ENCODE measurements at places on chromosomes 6 and 20.

- DNase-seq: no peak
Measured at GRCh38 chr20:44467289-44467883, 8.3 kb upstream of the TTPAL start.

DNA sequence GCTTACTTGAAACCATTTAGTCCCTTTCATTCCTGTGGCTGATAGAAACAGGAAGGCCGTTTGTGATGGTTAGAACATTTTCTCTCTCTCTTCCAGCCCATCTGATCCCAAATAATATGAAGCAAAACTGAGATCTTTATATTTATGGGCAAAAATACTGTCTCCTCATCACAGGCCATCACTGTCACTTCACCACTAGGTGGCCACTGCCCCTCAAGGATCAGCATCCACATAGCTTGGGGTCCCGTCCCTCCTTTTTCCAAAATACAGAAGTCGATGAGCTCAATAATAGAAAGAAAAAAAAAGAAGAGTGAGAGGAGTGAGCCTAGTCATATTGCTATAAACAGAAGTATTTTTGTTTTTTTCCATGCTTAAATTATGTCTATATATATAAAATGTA lies 46.4 kb upstream of the LAMP5 start:
- DNase-seq: no peak

DNA sequence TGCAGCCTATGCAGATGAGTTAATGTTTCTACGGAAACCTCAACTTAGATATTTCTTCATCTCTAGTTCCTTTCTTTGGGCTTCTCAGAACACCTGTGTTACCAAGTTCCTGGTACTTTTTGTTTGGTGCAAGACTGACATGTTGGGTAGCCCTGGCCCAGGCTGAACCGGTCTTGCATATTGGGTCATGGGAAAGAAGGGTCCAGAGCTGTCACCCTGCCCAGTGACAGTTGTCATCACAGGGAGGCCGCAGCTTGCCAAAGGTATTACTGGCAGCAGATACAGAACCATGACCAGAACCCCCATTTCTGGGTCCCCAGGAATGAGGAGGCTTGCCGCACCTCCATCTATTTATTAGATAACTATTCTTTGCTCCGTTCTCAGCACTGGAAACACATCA lies 40.2 kb downstream of the PDYN start:
- no peak for DNase-seq

GRCh38 chr20:61896058-61896961 lies 169.4 kb downstream of the TAF4 start:
- DNase-seq: no peak

DNA sequence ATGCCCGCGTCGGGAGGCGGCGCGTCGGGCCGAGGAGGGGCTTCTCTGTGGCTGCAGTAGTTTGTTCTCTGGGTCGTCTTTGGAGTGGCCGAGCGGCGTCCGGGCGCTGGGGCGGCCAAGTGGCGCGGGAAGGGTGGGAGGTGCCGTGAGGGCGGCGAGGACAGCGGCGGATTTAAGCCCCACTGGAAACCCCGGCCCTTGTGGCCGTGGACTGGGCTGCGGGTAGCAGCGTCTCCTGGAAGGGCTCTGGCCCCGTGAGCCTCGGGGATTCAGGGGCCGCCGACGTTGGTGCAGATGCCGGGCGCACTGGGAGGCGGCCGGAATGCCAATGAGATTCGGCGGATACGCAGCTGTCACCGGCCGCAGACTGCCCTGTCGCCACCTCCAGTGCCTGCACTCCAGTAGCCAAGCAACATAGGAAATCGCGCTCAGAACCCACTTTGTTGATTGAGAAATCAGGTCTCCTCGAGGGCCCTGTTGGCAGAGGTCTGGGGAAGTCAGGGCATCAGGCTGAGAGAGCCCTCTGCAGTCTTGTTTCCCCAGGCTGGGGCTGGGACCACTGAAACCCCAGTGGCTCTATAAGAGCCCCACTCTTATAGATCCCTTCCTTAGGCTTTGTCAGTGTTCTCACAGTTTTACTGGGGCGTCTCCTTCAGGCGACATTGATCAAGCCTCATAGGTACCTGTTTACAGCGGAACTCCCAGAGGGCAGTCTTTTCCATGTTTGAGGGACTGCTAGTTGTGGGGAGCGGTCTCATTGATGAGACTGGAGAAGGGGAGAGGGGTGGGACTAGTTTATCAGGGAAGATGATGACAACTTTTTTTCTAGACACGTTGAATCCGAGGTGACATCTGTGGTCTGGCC lies 642 bp downstream of the GZF1 start:
- no peak for DNase-seq

All from retinal pigment epithelial cell (primary cell).